ENCODE measurements at places on chromosomes 12 and 14.

GRCh38 chr14:75604979-75605851 lies 26.8 kb downstream of the FLVCR2 start:
- no peak for DNase-seq

GRCh38 chr14:106209755-106210154 lies 683.4 kb downstream of the TMEM121 start:
- no peak for DNase-seq

DNA sequence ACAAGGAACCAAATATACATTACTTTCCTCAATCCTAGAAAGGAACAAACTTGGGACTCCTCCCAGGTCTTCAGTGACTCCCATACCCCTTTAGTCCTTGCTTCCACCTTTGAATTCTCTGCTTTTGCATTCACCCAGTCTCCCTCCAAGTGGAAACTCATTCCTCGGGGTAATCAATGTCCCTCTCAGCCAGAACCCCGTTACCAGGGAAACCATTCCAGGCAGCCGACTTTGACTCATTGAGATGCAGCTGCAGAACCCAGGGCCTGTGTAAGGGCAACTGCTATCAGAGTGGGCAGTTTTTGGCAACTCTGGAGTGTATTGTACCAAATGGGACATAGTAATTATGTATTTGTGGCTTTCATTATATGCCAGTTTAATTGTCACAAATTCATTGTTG lies 186.2 kb downstream of the NRXN3 start:
- no peak for DNase-seq

DNA sequence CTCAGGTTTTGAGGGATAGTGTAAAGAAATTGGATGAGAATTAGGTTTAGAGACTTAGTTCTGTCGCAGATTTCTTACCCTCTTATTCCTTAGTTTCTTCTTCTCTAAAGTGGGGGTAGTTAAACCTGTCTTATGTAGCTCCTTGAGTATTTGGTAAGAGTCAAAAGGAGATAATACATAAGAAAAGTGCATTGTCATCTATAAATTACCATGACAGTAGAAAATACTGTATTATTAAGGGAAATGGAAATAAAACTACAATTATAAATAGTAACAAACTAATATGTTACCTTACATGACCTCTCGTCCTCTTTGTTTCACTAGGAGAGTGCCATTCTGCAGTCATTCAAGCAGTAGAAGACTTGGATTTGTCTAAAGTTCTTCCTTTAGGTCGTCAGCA lies 49.0 kb downstream of the UTP20 start:
- no peak for DNase-seq

DNA sequence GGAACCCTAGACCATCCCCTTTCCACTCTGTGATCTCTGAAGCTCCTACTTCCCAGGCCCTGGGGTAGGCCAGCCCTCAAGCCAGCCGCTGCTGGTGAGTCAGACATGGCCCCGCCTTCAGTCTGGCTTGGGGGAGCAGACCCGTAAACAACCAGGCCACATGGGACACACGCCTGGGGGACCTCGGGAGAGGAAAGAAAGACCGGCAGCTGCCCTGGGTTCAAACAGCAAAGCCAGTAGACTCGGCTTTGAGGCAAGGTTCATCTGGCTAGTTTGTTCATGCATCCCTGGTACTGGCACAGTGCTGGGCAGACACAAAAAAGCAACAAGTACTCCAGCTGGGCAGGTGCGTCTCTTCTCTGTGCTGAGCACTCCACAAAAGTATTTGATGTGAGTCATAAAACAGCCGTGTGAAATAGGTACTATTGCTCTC lies 101.9 kb downstream of the SETD3 start:
- no peak for DNase-seq

GRCh38 chr14:44782775-44783238 lies 178.9 kb downstream of the KLHL28 start:
- DNase-seq: no peak

GRCh38 chr12:15116086-15116485 lies 105.1 kb downstream of the RERG start:
- DNase-seq: no peak

DNA sequence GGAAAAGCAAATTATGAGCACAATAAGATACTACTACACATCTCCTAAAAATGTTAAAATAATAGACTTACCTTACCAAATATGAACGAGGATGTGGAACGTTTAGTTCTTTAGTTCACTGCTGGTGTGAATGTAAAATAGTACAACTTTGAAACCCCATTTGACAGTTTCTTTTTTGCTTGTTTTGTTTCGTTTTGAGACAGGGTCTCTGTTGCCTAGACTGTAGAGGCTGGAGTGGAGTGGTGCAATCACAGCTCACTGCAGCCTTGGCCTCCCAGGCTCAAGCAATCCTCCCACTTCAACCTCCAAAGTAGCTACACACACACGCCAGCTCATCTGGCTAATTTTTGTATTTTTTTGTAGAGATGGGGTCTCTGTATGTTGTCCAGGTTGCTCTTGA lies 136.4 kb upstream of the FAR2 start:
- no peak for DNase-seq

DNA sequence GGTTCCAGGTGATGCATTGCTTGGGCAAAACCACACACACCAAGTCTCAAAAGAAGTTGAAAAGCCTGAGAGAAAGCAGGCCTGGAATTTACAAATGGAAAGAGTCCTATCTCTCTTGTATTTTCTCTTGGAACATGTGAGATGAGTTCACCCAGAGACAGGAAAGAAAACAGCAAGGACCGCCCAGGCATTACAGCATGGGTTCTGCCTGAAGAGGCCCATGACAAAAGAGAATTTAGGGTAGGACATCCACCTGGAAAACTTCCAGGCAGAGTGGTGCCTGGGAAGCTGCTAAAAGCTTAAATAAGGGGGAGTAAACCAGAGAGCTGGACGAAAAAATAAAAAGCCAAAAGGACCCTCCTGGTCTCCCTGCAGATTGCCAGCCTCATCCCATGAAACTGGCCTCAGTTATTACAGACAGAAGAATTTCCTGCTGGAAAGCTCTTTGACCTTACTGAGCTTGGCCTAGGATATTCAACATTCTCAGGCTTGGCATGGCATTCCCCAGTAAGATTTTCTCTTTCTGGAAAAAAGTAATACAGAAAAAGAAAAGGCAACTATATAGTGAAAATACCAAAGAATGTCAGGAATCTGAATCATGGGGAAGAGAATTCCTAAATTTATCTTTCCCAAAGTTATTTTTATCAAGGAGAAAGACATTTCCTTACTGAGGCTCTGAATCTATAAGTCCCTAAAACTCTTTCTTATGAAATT lies 121.3 kb upstream of the NUDT4 start:
- DNase-seq: no peak
